Tibial artery (tissue), 4 donors: ENCODE measurements at places on chromosomes 6 and 20.

DNA sequence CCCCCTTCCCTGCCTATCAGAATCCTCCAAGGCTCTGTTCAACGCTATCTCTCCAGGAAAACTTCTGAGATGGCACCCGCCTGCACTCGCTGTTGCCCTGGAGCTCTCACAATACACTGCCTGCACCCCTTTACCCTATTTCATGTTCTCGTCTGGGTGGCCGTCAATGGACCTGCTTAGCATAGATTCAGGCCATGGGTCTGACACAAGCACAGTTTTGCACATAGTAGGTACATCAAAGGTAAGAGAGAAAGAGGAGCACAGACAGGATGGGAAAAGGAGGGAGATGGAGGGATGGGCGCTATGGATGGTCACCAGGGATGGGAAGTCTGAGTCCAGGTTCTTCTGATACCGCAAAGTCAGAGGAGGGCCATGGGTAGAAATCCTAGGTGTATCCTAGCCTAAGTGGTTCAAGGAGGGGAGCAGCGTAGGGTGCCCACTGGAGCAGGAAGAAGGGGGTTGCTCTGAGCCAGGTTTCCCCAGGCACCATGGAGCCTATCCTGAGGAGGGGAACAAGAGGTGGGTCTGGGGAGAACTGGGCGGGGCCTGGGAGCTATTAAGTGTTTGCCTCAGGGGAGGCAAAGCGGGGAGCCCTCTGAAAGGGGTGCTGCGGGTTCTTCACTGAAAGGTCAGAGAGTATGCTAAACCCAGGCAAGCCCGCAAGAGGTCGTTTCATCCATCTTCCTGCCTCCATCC lies 89.3 kb downstream of the MRPL14 start:
- H3K4me1 ChIP-seq, result no peaks in the 10 kb centered on the region
- no peak overlapping the region for H3K27ac ChIP-seq
- H3K27me3 ChIP-seq, result no peaks in the 10 kb centered on the region

DNA sequence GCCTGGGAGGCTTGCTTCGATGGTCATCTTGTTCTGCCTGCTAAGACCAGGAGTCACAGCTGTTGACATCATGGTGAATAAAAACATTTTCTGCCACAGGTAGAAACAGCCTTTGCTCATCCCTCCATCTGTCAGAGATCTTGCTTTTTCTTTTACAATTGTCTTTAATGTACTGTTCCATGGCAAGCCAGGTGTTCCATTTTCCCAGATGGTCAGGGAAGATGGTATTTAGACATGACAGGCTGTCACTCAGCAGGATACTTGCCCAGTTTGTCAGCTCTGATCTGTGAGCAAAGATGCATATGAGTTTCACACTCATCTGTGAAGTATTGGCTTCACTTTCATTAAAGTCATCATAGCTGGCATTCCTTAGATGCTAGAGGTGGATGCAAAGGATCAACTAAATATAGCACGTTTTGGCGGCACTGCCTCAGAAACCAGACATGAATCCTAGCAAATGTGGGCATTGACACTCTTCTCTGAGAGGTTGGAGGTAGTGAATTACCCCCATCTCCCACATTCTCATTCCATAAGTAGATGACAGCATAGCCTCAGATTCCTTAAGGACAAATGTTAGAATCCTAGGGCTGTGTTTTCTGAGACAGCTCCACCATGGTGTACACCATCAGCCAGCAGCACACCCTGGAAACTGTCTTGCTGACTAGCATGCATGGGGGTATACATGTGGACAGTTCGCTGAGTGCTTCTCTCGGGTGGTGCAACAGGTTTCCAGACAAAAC lies 4.2 kb downstream of the SSTR4 start:
- no peak overlapping the region for H3K27ac ChIP-seq
- H3K4me1 ChIP-seq, result peaks cover 8% of the 10 kb centered on the region
- H3K4me3 ChIP-seq, result no peak overlapping the region
- H3K36me3 ChIP-seq, result no peaks in the 10 kb centered on the region
- H3K27me3 ChIP-seq, result no peaks in the 10 kb centered on the region
- DNase-seq, result no peak

GRCh38 chr6:112501705-112502104 lies 154.6 kb downstream of the RFPL4B start:
- H3K4me1 ChIP-seq, result no peaks in the 10 kb centered on the region
- DNase-seq, result no peak
- no peak overlapping the region for H3K27ac ChIP-seq
- no peaks in the 10 kb centered on the region for H3K27me3 ChIP-seq
- no peaks in the 10 kb centered on the region for H3K36me3 ChIP-seq

- no peaks in the 10 kb centered on the region for H3K4me1 ChIP-seq
- H3K36me3 ChIP-seq, result peaks cover 24% of the 10 kb centered on the region
- H3K4me3 ChIP-seq, result peak overlapping the region; percentile 91
- DNase-seq, result no peak
Observed at GRCh38 chr6:1611572-1612298, 2.0 kb downstream of the FOXC1 start.
